ENCODE measurements at places on chromosomes 5 and 9. TPM values are rescaled to one million over a fixed set of nuclear protein-coding genes. Genes with fewer than 3 reads are reported as not detected.

The FBXO4 gene
- 17.6 TPM for polyA plus RNA-seq

The DIRAS2 gene
- polyA plus RNA-seq = not detected

The LCN9 gene
- polyA plus RNA-seq = not detected

The CREBRF gene
- polyA plus RNA-seq = 40.6 TPM

The ANKRD33B gene
- polyA plus RNA-seq = 0.13 TPM

The SLC36A3 gene
- polyA plus RNA-seq = not detected

The LRRTM2 gene
- not detected for polyA plus RNA-seq

The FGD3 gene
- polyA plus RNA-seq = 57.0 TPM

The LHFPL2 gene
- not detected for polyA plus RNA-seq

The COL15A1 gene
- polyA plus RNA-seq = 0.54 TPM

The PCDHA9 gene
- not detected for polyA plus RNA-seq

The SLC6A3 gene
- not detected for polyA plus RNA-seq

The PAPPA gene
- not detected for polyA plus RNA-seq

The SV2C gene
- not detected for polyA plus RNA-seq

The SPDL1 gene
- polyA plus RNA-seq = 5.6 TPM

All from immature natural killer cell (primary cell).